Naive thymus-derived CD4-positive, alpha-beta T cell (primary cell): ENCODE measurements at places on chromosomes 11 and 22.

- no peak for DNase-seq
These were observed 12.0 kb upstream of the GAB2 start for GRCh38 chr11:78429660-78430059.

- no peak for DNase-seq
These were observed 15.3 kb downstream of the UBE4A start for GRCh38 chr11:118374729-118375128.

- DNase-seq, result no peak
These were observed 38.4 kb upstream of the PHF21A start for GRCh38 chr11:46159680-46160079.

- DNase-seq, result no peak
These were observed 59.1 kb upstream of the SCUBE2 start for GRCh38 chr11:9150501-9150900.

GRCh38 chr11:99766811-99767210 is 746.1 kb downstream of the CNTN5 start:
- DNase-seq, result no peak

DNA sequence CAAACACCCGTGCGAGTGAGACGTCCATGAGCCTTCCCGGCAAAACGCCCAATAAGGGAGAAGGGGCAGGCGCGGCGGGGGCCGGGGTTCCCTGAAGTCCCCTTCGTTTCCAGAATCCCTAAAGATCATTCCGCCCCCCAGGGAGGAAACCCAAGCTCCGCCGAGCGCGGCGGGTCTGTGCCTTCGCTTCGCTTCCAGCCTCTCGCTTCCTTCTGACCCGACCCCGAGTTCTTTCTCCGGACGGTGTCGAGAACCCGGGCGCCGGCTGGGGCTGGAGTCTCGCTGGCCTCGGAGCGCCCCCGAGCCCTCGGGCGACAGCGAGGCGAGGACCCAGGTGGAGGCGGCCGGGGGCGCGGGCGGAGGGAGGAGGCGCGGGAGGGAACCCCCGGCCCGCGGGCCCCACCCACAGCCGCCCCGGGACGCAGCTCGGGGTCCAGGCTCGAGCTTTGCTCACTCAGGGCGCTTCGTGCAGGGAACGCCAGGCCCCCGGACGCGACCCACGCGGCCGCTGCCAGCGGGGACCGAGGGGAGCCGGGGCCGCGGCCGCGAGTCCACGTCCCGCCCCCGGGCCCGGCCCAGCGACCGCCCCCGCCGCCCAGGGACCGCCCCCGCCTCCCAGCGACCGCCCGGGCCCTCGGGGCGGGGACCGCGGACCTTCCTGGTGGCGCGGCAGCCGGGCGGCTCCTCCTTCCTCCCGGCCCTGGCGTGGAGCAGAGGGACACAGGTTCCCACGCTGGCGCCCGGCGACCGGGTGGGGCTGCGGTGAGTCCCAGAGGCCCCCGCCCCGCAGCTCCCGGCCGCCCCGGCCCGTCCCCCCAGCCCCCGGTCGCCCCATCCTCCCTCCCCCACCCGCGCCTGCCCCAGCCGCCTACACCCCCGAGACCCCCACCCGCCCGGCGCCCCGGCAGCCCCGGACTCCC is at the start of gene PGGHG:
PGGHG (plus strand) TSS at position 649 of the 920 bp plus-strand sequence. CDS start 691 bp downstream, outside the sequence.
- no peak for DNase-seq

GRCh38 chr11:68550485-68550817 is 89.9 kb downstream of the PPP6R3 start:
- peak; percentile 30 for DNase-seq

DNA sequence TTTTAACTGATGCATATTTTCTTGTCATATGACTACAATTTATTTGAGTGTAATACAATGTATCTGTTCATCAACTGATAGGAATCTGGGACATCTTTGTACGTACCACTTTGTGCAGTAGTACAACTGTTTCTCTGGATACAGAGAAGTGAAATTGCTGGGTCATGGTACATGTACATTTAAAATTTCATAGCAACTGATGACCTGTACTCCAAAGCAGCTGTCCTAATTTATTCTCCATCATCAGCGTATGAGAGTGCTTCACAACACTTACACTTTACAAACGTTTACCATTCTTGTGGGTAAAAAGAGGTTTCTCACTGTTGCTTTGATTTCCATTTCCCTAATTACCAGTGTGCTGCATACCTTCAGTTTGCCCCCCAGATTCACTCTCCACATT is 552.8 kb upstream of the CADM1 start:
- DNase-seq, result no peak

- no peak for DNase-seq
These were observed 10.5 kb downstream of the COMMD9 start for GRCh38 chr11:36278531-36279282.

- no peak for DNase-seq
These were observed 22.0 kb downstream of the CELSR1 start for GRCh38 chr22:46515208-46516111.

- DNase-seq, result no peak
These were observed 29.6 kb downstream of the RTN4R start for GRCh38 chr22:20238536-20238900.

GRCh38 chr11:63761188-63761587 is 7.4 kb downstream of the ZFTA start:
- DNase-seq, result no peak

GRCh38 chr11:118448294-118448693 is 12.0 kb downstream of the KMT2A start:
- no peak for DNase-seq

GRCh38 chr11:8719211-8719649 is 36.6 kb downstream of the RPL27A start:
- DNase-seq, result no peak

DNA sequence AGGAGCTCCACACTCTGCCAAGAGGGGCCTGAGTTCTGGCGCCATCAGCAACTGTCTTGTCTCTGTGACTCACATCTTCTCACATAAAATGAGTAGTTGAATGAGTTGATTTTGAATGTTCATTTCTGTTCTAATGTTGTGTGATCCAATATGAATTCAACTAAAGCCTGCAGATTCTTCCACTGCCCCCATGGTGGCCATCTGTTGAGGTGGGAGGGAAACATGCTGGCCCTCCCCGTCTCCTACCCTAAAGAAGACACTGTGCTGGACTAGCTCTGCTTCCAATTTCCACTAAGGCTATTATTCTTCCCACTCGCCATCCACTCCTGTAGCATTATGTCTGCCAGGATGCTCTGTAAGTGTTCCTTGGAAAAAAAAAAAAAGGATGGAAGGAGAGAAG is 555.6 kb upstream of the LARGE1 start:
- no peak for DNase-seq

GRCh38 chr11:79193663-79194310 is 247.0 kb downstream of the TENM4 start:
- DNase-seq, result no peak

- DNase-seq, result no peak
These were observed 52.6 kb downstream of the SPECC1L start for GRCh38 chr22:24323233-24323632.

DNA sequence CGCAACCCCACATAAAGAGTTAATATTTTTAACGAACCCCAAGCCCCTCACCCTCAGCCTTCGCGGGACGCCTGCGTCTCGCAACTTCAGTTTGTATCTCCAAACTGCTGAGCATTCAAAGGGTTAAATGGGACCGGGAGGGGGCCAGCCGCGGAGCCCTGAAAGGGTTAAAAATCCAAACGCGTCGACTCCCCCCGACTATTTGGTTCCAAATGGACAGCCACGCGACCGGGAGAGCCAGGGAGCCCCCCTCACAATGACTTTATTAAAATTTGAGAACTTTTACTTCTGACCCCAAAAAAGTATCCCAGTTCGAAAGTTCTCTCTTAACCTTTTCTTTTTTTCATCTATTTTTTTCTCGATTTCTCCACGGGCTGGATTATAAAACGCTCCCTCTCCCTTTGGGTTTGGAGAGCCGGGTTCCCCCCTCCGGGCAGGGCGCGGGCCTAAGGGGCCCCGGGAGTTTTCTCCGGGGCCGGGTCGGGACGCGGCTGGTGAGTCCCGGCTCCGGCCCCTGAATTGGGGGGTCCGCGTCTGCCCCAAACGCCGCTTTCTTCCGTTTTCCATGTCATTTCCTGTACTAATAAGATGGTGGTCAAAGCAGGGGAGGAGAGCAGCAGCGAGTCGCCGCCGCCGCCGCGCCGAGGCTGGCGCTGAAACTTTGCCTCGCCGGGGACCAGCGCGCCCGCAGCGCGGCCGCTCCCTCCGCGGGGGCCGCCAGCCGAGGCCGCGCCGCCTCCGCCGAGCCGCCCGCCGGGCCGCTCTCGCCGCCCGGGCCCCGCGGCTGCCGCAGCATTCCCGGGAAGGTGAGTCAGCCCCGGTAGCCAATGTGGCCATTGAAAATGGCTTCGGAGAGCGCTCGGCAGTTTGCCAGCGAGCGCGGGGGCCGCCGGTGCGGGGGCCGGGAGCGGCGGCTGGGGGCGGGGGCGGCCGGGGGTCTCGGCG is at the start of gene PRDM11:
PRDM11 (plus strand) TSS at position 568 of the 945 bp plus-strand sequence. CDS start 35,128 bp downstream, outside the sequence.
- DNase-seq, result peak; percentile 47

- no peak for DNase-seq
These were observed 68.5 kb downstream of the MED15 start for GRCh38 chr22:20575724-20576444.

DNA sequence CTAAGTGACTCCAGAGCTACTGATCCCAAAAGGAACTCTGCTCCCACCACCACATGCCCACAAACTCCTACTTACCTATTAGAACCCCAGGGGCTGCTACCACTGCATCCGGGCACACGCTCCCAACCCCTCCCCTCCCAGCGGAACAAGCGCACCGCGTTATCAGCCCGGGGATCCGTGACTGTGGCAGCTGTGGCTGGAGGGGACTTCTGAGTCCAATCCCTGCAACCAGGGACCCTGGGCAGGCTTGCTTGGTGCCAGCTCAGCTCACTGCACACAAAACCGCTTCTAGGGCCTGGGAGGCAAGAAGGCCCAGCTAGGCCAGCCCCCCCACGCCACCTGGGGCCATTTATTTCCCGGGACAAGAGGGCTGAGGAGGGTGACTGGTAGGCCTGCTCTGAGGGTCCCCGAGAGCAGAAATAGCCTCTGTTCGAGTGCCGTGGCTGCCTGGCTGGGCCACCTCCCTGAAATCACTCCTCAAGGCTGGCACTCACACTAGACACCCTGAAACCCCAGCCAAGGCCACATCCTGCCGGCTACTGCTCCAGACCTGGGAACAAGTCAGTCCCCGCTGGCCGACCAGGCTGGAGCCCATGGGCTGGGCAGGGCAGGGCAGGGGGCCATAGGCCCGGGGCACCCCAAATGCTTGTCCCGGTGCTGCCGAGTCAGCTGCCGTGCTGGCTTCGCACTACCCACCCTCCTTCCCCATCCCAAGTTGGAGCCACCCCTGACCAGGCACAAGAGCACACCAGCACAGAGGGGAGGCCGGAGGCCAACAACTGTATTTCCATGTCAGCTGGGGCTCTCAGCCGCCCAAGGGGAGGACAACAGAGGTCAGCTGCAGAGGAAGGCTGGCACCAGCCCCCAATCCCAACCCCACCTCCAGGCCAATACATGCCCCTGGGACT is 1.9 kb upstream of the IFITM10 start:
- DNase-seq, result no peak

GRCh38 chr22:45185718-45186514 is 22.2 kb downstream of the NUP50 start:
- no peak for DNase-seq

DNA sequence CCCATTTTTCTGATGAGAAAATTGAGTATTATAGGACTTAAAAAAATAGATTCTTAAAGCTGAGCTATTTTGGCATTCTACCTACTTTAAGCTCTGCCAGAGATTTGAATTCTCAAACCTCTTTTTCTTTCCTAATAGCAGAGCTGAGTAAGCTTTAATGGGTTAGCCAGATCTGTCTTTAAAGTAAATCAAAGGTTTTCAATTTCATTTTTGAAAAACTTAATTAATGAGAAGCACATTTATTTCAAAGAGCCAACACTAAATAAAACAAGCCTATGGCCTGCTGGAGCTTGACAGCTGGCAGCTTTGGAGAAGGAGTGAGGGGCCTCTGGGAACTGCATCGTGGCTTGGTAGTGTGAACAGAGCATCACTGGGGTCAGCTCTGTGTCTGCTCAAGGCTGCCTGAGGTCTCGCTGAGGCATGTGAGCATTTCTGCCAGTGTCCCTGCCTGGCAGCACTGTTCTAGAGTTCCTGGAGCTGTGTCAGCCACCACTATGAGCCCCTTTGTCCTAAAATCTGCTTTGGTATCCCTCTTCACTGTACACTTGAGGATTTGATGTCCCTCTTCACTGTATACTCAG is 50.4 kb upstream of the PRSS23 start:
- DNase-seq, result no peak
